ENCODE measurements at places on chromosomes 12 and 14.

DNA sequence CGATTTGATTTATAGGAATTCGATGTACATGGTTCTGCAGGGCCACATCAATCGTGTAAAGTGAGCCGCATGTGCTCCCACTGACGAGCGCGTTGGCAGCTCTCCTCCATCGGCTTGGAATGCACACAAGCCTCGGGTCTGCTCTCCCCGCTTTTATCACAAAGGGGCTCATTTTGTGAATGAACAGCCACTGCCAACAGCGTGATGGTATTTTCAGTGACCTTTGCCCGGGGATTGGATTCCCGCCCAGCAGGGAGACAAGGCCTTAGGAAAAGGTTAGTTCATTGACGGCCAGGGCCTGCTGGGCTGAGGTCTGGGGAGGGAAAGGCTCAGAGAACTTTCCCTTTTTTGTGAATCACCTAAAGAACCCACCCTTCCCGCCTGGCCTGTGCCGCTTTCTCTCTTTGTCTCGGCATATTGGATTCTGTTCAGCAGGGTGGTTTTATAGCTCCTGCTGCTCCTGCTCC lies 232.1 kb downstream of the MSRB3 start:
- peak; percentile 68 for DNase-seq

- DNase-seq = no peak
Observed at GRCh38 chr12:13233830-13234641, 37.5 kb downstream of the EMP1 start.

DNA sequence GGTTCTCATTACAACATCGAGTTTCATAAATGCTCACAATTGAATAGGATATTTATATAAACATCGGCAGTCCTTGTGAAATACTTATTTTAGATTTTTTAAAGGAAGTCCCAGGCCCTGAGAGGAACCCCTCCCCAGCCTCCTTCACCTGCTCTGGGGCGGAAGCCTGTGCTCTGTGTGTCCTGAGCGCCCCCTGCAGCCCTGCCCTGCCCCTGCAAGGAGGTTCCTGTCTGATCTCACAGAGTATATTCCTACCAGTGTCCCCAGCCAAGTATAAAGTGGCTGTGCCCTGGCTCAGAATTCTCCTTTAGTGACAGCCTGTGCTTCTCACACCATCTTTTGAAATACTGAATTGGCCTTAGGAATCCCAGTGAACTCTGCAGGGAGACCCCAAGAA lies 659.5 kb downstream of the TMEM121 start:
- DNase-seq = no peak

DNA sequence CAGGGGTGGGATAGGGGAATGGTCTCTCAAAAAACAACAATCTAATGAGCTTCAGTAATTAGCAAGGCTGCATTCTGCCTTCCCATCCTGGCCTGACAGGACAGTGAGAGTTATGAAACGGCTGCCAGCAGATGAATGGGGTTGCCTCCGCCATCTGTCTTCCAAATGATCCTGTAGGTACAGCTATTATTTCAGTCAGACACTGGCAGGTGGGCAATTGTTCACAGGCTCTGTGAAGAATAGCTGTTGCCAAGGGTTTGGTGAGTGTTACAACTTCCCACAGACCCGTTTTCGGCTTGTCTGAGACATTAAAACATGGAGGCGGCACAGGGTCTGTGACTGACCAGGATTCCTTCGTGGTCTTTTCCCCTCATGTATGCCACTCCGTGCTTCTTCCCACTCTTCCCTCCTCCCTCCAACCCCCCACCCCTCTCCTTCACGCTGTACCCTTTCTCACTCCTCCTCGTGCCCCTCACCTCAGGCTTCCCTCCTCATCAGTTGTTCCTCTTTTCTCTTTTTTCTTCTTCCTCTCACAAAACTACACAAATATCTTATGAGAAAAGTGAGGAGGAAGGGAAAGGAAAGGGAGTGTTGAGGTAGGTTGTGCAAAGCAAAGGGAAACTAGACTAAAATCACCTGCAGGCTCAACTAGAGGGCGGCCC lies 160.8 kb upstream of the GZMB start:
- no peak for DNase-seq
